ENCODE measurements at places on chromosomes 5 and 9.

- DNase-seq = no peak
Measured at GRCh38 chr5:68725905-68726683, 367.7 kb upstream of the SLC30A5 start.

GRCh38 chr9:94785215-94786169 lies 59.0 kb downstream of the AOPEP start:
- DNase-seq = no peak

GRCh38 chr9:116806075-116806474 lies 119.0 kb downstream of the TRIM32 start:
- DNase-seq = peak; percentile 28

GRCh38 chr9:21357479-21358460 lies 7.1 kb upstream of the IFNA6 start:
- DNase-seq = no peak

GRCh38 chr5:122715095-122715494 lies 59.8 kb upstream of the SNX2 start:
- peak; percentile 44 for DNase-seq

GRCh38 chr9:86921151-86921923 lies 26.0 kb downstream of the GAS1 start:
- no peak for DNase-seq

DNA sequence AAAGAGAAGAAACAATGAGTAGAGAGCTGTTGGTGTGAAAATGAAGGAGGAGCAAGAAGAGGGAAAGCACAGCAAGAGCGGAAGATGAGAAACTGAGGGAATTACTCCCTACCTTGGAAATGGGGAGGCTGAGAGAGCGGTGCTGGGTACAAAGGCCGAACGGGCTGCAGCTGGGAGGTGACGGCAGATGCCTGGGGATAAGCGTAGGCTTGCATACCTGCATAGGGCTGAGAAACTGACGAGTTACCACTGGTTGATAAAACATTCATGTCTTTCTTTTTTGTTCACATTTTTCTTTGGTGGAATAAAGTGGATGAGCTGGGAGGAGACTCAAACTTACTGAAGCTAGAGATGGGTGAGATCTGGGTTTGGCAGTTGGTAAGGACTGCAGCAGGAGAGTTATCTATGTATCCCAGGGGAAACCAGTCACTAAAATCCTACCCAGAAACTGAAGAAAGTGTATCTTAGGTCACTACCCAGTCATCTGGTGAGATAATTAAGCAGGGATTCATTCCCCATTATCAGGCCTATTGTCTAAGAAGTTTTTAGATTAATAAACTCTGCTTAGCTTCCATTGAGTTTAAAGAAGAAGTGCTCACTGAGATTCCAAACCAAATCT lies 34.8 kb downstream of the FKBP15 start:
- DNase-seq = no peak

GRCh38 chr5:160937570-160937969 lies 85.6 kb upstream of the ATP10B start:
- no peak for DNase-seq

GRCh38 chr5:83107692-83108420 lies 30.5 kb downstream of the XRCC4 start:
- DNase-seq = peak; percentile 6

DNA sequence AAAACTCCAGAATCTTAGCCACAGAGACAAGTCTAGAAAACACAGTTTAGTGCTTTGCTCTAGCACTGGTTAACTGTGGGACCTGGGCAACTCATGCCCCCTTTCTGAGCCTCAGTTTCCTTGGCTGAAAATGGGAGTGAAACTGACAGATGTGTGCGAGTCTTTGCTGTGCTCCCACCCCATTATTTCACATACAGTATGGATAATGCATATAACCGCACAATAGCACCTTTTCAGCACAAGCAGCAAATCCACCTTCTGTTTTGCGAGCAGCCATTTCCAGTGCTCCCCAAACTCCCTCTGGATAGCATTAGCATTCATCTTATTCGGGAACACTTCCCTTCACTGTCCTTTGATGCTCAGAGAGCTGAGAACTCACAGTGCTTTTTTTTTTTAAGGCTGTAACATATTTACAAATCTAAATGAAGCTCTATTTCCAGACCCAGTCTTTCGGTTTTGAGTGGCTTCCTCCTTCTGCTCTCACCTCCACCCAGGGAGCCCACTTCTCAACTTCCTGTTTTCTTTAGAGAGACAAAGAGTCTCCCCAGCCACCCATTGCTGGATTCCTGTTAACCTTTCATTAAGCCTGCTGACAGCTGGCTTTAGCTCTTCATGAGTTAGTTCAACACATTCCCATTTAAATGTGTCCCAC lies 49.2 kb downstream of the TIMD4 start:
- no peak for DNase-seq

- DNase-seq = no peak
Measured at GRCh38 chr5:79349047-79349446, 113.1 kb downstream of the JMY start.

- DNase-seq = peak; percentile 47
Measured at GRCh38 chr5:119304439-119305211, 51.2 kb upstream of the TNFAIP8 start.

GRCh38 chr9:137610944-137611343 lies 5.5 kb downstream of the ARRDC1 start:
- DNase-seq = no peak

DNA sequence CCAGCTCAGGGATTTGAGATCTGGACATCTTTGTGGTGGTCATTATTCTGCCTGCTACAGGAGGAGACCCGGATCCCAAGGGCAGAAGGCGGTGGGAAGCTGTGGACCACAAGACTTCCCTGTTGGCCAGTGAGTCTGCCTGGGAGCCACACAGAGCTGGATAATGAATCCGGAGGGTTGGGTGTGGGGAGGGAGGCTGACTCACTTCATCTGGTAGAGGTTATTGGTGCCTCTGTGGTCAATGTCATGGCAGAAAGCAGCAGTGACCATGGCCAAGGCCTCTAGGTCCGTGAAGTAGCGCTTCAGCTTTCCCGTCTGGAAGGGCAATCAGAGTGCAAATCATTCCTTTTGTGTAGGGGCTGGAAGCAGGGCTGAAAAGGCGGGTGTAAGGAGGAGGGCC lies 58.5 kb downstream of the PDE6A start:
- DNase-seq = peak; percentile 65

GRCh38 chr5:74164725-74165235 lies 475.7 kb downstream of the ENC1 start:
- no peak for DNase-seq

GRCh38 chr9:94949370-94949769 lies 222.9 kb downstream of the AOPEP start:
- no peak for DNase-seq

- DNase-seq = no peak
Measured at GRCh38 chr5:178314961-178315820, 82.6 kb upstream of the PHYKPL start.

DNA sequence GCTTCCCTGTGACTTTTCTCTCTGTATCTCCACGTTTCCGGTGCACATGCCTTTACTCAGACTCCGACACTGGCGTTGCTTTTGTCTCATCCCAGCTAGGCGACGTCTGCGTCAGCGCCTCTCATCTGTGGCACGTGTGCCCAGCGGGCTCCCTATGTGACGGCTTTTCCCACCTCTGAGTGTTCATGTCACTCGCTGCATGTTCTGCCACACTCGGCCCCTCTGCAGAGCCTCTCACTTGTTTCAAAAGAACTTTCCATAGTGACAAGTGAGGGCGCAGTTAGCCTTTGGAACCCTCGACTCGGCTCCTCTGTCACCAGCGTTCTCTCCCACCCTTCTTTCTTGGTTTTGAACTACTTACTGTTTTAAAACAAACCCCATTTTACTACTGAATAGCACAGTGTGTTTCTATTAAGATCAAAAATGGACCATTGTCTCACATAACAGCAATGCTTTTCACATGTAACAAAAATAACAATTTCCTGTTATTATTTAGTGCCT lies 113.4 kb upstream of the CACNA1B start:
- DNase-seq = no peak

GRCh38 chr9:96607971-96608370 lies 11.7 kb downstream of the CDC14B start:
- DNase-seq = no peak

DNA sequence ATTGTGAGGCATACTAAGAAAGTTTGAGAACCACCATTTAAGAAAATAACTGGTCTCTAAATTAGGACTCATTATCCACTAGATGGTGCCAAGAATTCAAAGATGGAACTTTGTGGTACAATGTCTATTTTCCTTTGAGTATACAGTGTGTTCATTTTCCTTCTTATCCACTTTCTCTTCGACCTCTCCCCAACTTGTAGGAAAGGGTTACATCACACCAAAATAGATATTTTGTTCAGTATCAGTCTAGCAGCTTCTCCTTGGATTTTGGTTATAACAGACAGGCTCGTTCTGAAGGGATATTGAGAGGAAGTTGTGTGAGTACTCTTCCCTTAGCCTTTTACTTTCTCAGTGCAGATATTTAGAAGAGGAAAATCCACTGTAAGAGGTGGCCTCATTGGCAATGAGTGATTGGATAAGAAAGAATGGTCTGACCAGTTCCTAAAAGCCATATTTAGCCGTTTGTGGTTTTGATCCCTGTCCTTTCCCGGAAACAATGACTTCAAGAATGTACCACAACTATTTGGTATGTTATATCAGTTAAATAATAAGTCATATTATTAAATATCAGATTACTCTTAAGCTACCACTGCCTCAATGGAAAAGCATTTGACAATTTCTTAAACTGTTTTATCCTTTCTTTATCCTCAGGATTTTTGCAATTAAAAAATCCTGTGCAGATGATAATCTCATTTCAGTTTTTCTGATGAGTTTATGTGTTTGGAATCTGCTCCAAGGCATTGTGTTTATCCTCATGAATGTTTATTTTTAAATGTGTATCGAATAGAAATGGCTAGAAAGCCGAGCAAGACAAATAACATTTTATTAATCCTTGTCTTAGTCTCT lies 69.0 kb upstream of the GRAMD2B start:
- peak; percentile 98 for DNase-seq

DNA sequence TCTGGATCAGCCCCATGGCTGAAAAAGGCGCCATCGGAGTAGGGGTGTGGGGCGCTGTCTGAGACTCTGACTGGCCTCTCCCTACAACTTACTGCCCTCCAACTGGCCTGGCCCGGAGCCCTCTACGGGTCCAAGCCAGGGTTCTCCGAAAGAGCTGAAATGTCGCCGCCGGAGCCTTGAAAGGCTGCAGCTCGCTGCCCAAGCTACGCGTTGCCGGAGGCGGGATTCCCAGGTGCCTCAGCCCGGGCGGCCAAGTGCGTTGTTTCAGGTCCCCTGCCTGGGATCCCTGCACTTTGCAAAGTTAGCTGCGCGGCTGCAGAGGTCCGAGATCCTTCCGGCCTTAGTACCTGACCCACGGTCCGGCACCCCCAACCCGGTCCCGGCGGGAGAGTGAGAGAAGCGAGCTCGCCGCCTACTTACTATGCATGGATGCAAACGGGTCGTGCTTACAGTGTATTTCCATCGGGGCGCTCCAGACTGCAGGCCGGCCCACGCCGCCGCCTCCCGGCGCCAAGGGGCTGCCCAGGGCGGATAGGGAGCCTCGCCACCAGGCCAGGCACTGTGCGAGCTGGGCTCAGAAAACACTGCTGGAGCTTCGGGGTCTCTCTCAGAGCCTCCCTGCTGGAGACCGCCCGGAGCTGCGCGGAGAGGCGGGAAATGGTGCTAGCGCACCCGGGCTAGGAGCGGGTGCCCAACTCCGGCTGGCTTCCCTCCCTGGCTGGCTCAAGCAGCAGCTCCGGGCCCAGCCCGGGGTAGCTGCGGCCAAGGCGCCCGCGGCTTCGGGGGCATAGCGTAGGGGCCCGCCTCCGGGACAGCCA lies 7.7 kb downstream of the PAX5 start:
- no peak for DNase-seq

DNA sequence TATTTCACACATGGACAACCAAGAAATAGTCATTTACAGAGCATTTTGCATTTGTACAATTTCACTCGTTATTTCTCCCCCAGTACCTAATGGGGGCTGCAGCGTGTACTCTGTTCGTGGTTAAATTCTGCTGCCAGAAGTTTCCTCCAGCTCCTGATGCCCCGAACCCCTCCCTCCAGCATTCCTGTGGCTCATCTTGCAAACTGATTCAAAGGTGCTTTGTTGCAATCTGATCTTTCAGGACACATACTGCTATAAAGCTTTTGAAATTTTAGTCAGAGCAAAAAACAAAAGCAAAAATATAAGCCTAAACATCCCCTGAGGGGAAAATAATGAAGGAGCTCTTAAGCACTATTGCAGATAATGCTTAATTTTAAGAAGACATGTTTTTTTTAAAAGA lies 27.7 kb downstream of the UBLCP1 start:
- DNase-seq = peak; percentile 81

- peak; percentile 88 for DNase-seq
Measured at GRCh38 chr9:137188490-137189296, at the start of the genes ANAPC2 and SSNA1. Gene ANAPC2 (minus strand): TSS chr9:137188560. CDS start chr9:137188532, 28 bp downstream. Gene SSNA1 (plus strand): TSS chr9:137188676. CDS start chr9:137188727, 51 bp downstream.

DNA sequence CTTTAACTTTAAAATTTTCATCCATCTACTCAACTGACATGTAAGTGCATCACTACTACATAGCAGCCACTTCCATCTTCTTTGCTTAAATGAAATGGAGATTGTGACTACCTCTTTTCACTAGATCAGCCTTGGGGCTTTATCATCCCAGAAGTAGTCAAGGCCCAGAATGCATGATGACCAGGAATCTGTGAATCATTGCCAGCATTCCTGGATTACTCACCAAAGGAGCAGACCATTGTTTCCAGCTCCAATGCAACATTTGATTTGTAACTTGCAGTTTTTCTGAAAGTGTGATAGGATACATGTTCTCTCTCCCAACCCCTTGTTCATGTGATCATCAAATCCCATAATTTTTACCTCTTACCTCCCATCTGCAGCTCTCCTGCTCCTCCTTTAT lies 65.1 kb downstream of the PLPPR1 start:
- peak; percentile 7 for DNase-seq

- no peak for DNase-seq
Measured at GRCh38 chr9:708551-709432, 132.7 kb upstream of the DMRT1 start.

DNA sequence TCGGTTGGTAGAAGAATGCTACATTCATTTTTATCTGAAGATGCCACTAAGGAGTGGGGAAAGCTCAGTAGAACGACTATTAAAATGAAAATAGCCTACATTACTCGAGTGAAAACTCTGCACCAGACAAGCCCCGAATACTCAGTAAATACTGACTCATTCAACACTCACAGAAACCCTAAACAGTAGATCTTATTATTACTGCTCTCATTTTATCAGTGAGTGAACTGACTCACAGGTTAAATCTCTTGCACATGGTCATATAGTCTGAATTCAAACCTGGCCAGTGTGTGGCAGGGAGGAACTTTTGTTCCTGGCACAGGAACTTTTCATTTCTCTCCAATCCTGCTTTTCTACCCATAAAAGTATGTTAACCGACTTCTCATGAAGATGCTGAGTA lies 9.6 kb upstream of the PAPPA start:
- DNase-seq = peak; percentile 86
